Activated naive CD4-positive, alpha-beta T cell treated with anti-CD3 and anti-CD28 coated beads, Interleukin-2, amount 10 ng/mL, durations not matched to agents 7 days and 5 days (primary cell): ENCODE measurements at places on chromosomes 13 and 19.

DNA sequence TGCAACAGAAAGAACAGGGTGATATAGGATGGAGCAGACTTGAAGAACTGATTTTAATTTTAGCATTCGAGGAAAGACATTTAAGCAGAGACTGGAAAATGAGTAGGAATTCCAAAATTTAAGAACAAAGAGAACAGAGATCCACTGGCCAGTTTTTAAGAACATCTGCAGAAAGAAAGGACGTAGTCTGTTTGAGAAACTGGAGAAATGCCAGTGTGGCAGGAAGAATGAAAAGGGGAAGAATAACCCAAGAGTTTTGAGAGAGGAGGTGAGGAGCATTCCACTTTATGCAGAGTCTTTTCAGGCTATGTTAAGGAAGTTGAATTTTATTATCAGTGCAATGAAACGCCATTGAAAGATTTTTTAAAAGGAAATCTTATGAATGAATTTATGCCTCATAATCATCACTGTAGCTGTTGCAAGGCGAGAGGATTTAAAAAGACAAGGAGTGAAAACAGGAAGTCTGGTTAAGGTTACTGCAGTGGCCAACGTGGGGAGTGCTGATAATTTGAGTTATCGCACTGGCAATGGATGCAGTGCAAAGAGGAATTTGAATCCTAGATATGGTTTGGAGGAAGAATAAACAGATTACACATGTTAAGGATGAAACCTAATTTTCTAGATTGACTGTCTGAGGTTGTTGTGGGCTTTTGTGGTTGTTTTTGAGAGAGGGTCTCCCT, 253.8 kb downstream of the DACH1 start:
- H3K4me1 ChIP-seq, result peaks cover 2% of the 10 kb centered on the region
- H3K36me3 ChIP-seq, result no peaks in the 10 kb centered on the region
- H3K4me3 ChIP-seq, result no peak overlapping the region
- H3K27me3 ChIP-seq, result no peaks in the 10 kb centered on the region
- DNase-seq, result no peak
- no peak overlapping the region for H3K27ac ChIP-seq

GRCh38 chr19:37695144-37695899, 24.2 kb downstream of the ZNF607 start:
- H3K4me3 ChIP-seq, result no peak overlapping the region
- H3K36me3 ChIP-seq, result peaks cover 34% of the 10 kb centered on the region
- peaks cover 14% of the 10 kb centered on the region for H3K4me1 ChIP-seq

GRCh38 chr13:45432737-45433380, 14.7 kb upstream of the SLC25A30 start:
- no peak overlapping the region for H3K4me3 ChIP-seq
- no peaks in the 10 kb centered on the region for H3K4me1 ChIP-seq
- peaks cover 3% of the 10 kb centered on the region for H3K27me3 ChIP-seq
- H3K36me3 ChIP-seq, result no peaks in the 10 kb centered on the region

DNA sequence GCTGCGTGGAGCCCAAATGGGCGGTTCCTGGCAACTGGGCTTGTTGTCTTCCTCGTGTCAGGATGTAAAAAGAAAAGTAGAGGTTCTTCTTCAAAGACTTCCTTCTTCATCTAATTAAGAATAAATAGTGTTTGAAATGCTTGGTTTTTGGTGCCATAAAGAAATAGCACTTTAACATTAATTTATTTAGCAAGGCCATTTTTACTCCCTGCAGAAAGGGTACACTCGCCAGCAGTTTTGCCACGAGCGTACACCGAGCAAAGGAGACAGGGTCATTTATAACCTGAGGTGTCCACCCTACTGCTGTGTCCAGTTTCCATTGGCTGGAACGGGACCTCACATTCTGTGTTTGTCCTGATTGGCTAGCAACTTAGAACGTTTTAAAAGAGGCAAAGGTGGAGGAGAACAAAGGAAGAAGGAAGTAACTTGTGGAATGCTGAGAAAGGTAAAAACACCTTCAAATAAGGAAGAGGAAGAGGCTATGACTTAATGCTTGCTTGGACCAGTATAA, 21.8 kb upstream of the OR10H1 start:
- H3K27ac ChIP-seq, result peak overlapping the region; percentile 99
- DNase-seq, result no peak
- peak overlapping the region; percentile 87 for H3K4me3 ChIP-seq
- H3K36me3 ChIP-seq, result peaks cover 3% of the 10 kb centered on the region

DNA sequence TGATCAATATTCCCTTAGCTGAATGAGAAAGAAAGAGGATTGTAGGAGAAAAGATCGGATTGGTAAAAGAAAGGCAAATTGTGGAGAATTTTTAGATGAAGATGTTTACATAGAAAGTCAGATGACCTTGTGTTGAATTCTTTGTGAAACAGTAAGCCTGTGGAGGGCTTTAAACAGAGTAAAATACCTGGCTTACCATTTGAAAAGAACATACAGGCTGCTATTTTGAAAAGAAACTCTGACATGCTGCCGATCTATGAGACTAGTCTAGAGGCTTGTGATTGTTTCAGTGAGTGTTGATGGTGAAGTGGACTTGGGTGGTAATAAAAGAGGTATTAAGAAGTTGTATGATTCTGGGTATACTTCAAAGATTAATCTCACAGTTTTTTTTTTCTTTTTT, 938.9 kb upstream of the PRR20A start:
- H3K27ac ChIP-seq, result no peak overlapping the region
- no peak for DNase-seq
- H3K4me1 ChIP-seq, result no peaks in the 10 kb centered on the region
- H3K36me3 ChIP-seq, result no peaks in the 10 kb centered on the region

DNA sequence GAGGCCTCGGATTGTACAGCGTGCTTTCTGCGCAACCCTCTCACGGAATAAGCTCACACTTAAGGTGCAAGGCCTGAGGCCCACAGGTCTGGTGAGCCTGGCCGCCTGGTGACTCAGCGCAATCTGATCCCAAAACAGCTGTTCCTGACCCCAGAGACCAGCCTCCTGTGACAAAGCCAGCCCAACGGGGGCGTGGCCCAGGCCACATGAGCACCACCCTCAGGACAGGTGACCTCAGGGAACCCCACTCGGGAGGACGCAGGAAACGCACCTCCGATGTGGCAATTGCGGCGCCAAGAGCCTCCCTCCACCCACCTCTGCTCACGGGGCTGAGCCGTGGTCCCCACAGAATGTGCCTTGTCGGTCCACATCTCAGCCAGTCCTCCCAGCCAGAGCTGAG, 26.4 kb downstream of the GRTP1 start:
- H3K4me3 ChIP-seq, result no peak overlapping the region
- peaks cover 3% of the 10 kb centered on the region for H3K27me3 ChIP-seq
- no peak overlapping the region for H3K27ac ChIP-seq

DNA sequence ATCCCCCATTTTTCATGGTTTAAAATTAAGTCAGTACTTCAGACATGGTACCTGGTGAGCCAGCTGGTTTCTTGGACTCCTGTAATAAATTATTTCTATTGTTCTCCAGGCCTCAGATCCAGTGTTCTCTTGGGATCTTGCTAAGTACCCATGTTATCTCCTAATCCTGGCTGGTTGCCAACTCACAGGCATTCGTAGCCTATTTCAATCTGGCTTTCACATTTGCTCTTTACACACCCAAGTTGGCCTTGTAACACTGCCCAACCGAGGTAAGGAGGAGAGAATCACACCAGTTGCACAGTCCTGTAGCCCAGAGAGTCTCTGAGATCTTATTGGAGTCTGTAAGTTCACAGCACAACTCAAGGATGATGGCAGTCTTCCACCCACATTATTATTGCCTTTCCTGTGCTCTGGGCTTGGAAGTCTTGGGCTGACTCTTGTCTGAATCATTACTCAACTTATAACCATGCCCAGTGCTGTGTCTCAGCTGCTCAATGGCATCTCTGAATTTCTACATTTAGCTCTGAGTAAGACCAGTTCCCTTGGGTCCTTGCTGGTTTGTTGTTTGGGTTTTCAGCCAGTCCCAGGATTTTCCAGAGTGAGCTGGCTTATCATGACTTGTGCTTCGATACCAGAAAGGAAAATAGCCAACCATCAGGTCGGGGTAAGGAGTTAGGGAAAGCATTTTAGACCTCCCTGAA, 76.6 kb upstream of the KLF12 start:
- no peaks in the 10 kb centered on the region for H3K27me3 ChIP-seq
- H3K27ac ChIP-seq, result no peak overlapping the region
- H3K36me3 ChIP-seq, result no peaks in the 10 kb centered on the region
- no peak overlapping the region for H3K4me3 ChIP-seq

DNA sequence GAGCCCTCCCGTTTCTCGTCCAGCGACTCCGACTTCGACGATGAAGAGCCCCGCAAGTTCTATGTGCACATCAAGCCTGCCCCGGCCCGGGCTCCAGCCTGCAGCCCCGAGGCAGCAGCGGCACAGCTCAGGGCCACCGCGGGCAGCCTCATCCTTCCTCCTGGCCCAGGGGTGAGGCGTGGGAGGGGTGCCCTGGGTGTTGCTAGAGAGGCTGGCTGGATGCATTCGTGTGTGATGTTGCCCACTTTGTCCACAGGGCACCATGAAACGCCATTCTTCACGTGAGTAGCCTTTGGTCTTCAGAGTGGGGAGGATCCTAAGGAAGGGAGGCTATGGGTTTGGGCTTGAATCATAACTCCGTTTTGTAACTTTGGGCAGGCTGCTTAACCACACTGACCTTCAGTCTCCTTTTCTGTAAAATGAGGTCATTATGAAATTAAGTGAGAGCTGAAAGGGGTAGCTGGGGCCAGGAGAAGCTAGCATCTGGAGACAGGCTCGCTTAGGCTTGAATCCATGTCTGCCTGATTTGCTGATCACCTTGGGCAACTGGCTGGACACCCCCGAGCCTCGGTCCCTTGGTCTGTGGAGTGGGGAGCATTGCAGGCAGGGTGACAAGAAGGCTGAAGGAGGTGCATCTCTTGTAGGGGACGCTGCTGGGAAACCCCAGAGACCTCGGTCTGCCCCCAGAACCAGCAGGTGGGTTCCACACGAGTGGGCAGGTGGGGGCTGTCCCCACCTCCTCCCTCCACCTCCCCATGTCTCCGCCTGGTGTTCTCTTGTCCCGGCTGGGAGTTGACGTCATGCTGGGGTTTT, 18.7 kb upstream of the B3GNT3 start:
- H3K27ac ChIP-seq, result no peak overlapping the region
- H3K4me1 ChIP-seq, result peaks cover 5% of the 10 kb centered on the region
- H3K36me3 ChIP-seq, result peaks cover 45% of the 10 kb centered on the region
- no peak overlapping the region for H3K4me3 ChIP-seq
- H3K27me3 ChIP-seq, result no peaks in the 10 kb centered on the region

GRCh38 chr13:113398963-113399754, 35.2 kb upstream of the GRTP1 start:
- peaks cover 20% of the 10 kb centered on the region for H3K27me3 ChIP-seq
- H3K4me3 ChIP-seq, result no peak overlapping the region
- H3K36me3 ChIP-seq, result no peaks in the 10 kb centered on the region
- no peaks in the 10 kb centered on the region for H3K4me1 ChIP-seq
- DNase-seq, result no peak

- peak overlapping the region; percentile 68 for H3K27ac ChIP-seq
- peaks cover 23% of the 10 kb centered on the region for H3K4me1 ChIP-seq
- peaks cover 2% of the 10 kb centered on the region for H3K36me3 ChIP-seq
- peak overlapping the region; percentile 69 for H3K4me3 ChIP-seq
Measured at GRCh38 chr19:13022859-13023636, 27.8 kb downstream of the NFIX start.

- peak; percentile 47 for DNase-seq
- H3K4me1 ChIP-seq, result peaks cover 38% of the 10 kb centered on the region
- H3K27ac ChIP-seq, result no peak overlapping the region
- no peak overlapping the region for H3K4me3 ChIP-seq
- no peaks in the 10 kb centered on the region for H3K27me3 ChIP-seq
- no peaks in the 10 kb centered on the region for H3K36me3 ChIP-seq
Measured at GRCh38 chr19:12784394-12784870, 6.9 kb upstream of the JUNB start.
